ENCODE measurements at places on chromosomes 11 and 22.

GRCh38 chr11:23359297-23359696 lies 499.0 kb upstream of the CCDC179 start:
- DNase-seq: no peak

DNA sequence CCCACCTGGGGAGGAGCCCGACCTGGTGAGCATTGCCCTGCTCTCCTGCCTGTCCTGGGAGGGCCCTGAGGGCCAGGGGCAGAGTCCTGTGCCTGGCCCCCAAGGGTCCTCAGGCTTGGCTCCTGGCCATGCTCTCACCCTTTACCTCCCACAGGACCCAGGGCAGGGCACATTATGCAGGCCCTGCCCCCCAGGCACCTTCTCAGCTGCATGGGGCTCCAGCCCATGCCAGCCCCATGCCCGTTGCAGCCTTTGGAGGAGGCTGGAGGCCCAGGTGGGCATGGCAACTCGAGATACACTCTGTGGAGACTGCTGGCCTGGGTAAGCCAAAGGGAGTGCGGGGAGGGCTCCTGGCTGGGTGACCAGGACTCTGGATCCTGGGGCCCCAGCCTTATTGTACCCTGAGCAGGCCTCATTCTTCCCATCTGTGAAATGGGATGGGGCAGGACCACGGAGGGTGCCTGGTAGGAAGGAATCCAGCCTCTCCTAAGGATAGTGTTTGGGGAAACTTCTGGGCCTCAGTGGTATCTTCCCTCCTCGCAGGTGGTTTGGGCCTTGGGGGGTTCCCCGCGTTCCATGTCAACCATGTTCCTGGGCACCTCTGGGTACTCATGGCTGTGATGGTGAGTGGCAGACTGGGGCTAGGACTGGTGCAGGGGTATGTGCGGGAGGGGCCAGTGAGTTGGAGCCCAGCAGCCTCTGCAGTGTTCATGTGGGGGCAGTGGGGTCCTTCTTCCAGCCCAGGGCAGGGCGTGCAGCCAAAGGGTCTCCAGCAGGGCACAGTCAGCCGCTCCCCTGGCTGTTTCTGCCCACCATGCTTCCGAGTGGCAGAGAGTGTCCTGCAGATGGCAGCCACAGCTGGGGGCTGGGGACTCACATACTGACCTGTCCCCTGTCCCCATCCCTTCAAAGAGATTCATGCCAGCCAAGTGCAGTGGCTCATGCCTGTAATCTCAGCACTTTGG lies 14.7 kb downstream of the RELT start:
- peak; percentile 19 for DNase-seq

- DNase-seq: no peak
Measured at GRCh38 chr11:13380731-13381130, 82.3 kb downstream of the BTBD10 start.

DNA sequence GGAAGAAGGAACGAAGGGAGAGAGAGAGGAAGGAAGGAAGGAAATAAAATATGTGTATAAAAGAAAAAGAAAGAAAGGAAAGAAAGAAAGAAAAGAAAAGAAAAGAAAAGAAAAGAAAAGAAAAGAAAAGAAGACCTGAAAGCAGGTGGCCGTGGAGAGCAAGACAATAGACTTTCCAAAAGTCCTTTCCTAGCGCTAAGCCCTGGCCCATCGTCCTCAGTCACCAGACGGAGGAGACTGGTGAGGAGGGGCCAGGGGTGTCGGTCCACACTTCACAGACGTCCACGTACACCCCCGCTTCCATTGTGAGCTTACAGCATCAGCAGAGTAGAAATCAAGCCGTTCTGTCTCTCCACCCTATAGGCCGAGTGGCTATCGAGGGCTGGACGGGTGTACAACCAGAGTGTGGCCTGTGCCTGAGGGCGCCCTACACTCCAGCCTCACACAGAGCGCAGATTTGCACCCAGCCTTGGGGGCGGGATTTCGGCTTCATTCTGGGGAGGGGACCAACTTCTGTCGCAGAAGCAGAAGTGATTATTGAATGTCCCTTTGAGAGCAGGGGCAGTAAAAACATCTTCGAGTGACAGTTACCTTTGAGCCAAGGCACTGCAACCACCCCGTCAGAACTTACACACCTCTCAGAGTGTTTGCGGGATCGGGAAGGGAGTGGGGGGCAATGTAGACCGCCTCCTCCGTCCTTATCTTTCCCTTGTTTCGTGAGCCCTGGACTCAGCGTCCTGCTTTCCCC lies 2.0 kb upstream of the BSX start:
- DNase-seq: no peak

DNA sequence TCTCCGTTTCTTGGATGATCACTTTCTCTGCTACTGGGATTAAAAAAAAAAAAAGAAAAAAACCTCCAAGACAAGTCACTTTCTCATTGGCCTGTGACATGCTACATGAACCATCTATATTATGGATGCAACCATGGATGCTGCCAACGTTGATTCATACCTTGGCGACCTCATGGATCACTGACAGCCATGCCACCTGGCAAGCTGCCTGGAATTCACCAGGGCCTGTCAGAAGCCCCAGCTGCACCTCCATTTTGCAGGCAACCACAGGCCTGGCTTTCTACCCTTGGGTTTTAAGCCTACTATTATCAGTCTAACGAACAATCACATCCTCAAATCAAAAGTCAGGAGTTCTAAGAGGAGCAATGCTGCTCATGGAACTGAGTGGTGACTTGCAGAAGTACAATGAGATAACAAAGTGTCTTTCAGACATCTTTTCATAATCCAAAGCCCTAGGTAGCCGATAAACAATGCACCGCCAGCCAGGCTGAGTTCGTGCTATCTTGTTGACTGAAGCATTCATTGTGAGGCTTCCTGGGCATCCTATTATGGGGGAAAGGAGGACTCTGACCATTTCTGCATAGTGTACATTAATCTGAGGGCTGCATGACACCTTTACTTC lies 48.0 kb upstream of the CADM1 start:
- DNase-seq: no peak

GRCh38 chr11:118265954-118266353 lies 1.9 kb upstream of the MPZL2 start:
- DNase-seq: peak; percentile 32

GRCh38 chr11:129723146-129723760 lies 92.4 kb upstream of the TMEM45B start:
- DNase-seq: no peak

- DNase-seq: no peak
Measured at GRCh38 chr11:28860893-28861292, 752.7 kb downstream of the METTL15 start.

DNA sequence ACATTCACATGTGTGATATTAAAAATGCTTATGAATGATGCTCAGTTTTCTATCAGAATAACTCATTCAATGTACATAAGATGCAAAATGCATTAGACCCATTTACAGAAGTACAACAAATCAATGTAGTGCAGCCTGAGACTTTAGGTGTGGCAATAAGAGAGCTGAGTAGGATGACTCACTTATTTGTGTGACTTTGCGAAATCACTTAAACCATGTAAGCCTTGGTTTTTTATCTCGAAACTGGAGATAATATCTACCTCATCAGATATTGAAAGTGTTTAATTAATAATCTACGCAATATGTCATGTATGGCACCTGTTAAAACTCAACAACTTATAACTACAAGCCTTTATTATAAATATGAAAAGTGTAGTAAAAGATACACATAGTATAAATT lies 105.7 kb upstream of the LUZP2 start:
- no peak for DNase-seq

DNA sequence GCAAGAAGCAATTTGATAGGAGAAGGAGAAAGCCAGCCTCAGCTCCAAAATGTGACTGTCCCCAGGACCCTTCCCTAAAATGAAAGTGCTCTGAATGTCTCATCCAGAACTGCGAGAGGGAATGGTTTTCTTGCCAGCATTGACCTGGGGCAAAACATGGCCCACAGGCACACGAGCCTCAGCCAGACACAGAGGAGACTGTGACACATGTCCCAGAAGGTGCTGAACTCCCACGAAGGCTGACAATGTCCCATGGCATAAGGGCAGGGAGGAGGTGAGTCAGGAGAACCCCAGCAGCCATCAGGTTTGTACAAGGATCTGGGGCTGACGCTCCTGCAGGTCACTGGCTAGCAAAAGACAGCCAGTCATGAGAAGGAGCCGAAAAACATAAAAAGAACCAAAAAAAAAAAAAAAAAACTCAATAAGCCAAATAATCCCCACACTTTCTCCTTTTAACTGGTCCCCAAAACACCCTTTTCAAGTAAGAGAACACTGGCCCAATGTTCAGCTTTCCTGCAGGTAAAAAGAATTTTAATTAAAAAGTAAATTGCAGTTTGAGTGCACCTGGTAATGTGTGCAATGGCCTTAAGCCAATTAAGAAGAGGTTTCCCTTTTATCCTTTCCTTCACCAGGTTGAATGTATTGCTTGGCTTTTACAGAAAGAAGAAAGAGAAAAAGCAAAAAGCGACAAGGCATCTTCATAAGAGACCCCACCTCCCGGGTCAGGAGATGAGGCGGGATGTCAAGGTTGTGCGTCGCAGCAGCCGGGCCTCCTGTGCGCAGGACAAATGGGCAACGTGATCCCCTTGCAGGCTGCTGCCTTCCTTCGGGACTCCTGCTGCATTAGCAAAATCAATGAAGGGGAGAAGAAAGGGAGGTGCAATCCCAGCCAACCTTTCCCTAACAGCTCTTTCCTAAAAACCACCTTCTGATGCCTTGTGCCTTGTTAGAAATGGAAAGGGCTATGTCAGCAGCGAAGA lies 43.6 kb downstream of the GALNT18 start:
- no peak for DNase-seq

DNA sequence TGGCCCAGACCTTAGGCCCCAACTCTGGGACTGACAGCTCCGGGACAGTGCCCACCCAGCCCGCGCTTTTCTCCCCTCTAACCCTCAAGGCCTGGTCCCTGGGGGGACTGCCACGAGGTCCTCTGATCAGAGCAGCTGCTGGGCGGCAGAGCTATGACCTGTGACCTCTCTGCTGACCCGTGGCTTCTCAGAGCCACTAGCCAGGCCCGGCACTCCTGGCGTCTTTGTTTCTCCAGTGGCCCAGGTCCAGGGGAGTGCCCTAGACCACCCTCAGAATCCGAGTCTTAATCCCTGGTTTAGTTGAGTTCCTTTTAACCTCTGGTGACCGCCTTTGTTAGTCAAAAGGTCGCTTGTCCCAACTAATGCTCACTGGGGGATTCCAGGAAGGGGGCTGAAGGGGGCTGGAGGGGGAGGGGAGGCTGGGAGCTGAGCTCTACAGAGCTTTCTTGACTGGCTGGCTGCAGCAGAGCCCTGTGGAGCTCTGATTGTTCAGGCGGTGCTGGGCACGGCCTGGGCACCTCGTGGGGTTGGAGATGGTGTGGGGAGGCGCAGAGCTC lies 1.2 kb downstream of the FBLN1 start:
- DNase-seq: no peak

DNA sequence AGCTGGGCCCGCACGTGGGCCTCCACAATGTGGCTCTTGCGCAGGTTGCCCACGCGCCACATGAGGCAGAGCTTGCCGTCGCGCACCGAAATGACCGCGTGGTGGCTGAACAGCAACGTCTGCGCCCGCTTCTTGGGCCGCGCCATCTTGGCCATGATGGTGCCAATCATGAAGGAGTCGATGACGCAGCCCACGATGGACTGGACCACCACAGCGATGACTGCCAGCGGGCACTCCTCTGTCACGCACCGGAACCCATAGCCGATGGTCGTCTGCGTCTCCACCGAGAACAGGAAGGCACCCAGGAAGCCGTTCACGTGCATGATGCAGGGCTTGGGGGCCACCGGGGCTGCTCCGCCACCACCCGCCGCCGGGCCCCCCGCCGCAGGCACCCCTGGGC lies 27.5 kb downstream of the KCNJ4 start:
- DNase-seq: no peak

- no peak for DNase-seq
Measured at GRCh38 chr22:47564651-47565434, 802.4 kb downstream of the TBC1D22A start.

DNA sequence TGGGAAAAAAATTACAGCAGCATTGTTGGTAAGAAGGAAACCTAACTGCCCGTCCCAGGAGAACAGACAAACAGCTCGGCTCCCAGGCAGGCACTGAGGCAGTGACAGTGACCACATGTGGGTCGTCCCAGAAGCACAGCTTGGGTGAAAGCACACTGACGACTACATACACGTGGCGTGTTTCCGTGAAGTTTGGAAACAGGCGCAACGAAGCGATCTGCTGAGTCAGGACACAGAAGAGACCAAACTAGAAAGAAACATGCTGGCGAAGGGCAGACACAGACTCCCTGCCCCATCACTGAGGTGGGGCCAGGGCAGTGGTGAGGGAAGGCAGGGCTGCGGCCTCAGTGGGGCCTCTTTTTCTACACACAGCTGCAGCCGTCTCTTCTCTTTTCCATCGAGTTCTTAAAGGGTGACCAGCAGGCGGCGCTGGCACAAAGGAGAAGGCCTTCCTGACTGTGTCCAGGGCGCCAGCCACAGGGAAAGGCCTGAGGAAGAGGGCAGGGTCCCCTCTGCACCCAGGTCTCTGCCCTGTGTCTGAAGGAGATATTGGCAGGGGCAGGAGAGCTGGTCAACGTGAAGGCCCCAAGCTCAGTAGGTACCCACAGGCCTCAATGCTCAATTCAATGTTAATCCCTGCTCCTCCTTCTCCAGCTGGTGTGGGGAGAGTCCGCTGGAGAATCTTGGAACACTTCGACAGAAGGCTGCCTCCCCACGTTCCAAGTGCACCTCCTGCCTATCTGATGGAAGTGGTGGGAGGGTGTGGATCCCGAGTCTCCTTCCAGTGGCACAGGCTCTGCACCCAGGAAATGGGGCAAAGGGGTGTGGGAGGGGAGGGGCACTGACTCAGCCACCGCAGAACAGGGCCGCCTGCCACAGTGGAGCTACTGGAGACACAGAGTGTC lies 19.9 kb downstream of the CARS1 start:
- DNase-seq: peak; percentile 91

- no peak for DNase-seq
Measured at GRCh38 chr11:45617871-45618601, 47.4 kb downstream of the CHST1 start.

Data from left ventricle myocardium superior (tissue), 1 donor.